ENCODE measurements at places on chromosomes 11 and 22.

GRCh38 chr11:118155776-118156530, 3.3 kb upstream of the SCN4B start:
- no peak for DNase-seq

GRCh38 chr11:59429924-59430516, 3.8 kb upstream of the OR5A2 start:
- DNase-seq = peak; percentile 23

- no peak for DNase-seq
These were observed 13.5 kb upstream of the CRYBB3 start for GRCh38 chr22:25186140-25186539.

GRCh38 chr11:88231894-88232482, 56.7 kb upstream of the RAB38 start:
- DNase-seq = no peak

GRCh38 chr11:62575156-62575555, 1.5 kb upstream of the EEF1G start:
- DNase-seq = no peak

- no peak for DNase-seq
These were observed 4.7 kb upstream of the CRKL start for GRCh38 chr22:20912494-20912893.

DNA sequence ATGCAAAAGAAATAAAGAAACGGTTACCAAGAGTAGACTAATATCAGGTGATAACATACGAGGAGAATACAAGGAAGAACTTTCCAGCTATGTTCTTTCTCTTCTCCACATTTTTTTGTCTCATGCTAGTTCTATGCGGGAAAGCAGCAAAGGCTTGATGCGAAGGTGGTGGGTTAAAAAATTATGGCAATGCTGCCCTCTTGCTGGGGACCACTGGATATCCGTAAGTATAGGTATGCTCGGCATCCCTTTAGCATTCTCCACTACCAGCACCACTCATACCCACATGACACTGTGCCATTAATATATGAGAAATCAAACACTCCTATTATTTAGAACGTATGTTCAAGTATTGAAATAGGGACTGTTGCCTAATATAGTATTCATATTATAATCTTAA, 776.4 kb downstream of the LRRC4C start:
- DNase-seq = no peak

GRCh38 chr11:120013325-120014250, 124.3 kb downstream of the TRIM29 start:
- DNase-seq = no peak

GRCh38 chr11:64854157-64854533, 9.7 kb upstream of the CDC42BPG start:
- no peak for DNase-seq

DNA sequence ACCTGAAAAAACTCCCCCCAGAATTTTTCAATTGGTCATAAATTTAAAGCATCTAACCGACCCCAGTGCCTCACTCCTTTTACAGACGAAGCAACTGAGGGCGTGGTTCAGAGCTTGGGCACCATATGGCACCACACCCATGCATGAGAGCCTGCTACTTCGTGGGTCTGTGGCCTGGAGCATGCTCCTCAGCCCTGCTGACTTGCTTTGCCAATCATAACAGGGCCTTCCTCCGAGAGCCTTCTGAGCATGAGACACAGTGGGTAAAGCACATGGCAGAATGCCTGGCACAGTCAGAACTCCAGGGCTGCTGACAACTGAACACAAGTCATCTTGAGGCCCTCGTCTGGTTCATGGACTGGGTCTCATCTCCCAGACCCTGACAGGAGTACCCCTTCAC, 33.3 kb downstream of the HIRA start:
- no peak for DNase-seq

DNA sequence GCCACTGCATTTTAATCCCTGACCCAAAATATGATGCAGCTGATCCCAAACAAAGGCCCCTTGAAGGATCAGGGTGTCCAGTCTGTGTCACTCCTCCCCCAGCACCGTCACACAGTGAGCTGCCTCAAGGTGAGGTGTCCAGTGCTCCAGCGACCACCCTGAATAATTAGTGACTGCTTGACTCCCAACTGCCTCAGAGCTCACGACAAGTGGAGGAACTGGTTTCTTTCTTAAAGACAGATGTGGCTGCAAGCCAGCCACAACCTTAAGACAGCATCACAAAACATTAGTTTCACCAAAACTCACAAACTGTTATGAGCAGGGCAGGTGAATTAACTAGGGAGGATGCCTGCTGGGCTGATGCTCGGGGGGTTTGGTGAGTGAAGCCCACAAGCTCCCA, 74.6 kb downstream of the PIWIL3 start:
- no peak for DNase-seq

GRCh38 chr11:2892967-2893528, 7.5 kb upstream of the CDKN1C start:
- DNase-seq = peak; percentile 30

GRCh38 chr11:72379384-72380131, 54.8 kb downstream of the CLPB start:
- DNase-seq = no peak

GRCh38 chr11:3021125-3021524, 29.0 kb upstream of the NAP1L4 start:
- DNase-seq = peak; percentile 21

DNA sequence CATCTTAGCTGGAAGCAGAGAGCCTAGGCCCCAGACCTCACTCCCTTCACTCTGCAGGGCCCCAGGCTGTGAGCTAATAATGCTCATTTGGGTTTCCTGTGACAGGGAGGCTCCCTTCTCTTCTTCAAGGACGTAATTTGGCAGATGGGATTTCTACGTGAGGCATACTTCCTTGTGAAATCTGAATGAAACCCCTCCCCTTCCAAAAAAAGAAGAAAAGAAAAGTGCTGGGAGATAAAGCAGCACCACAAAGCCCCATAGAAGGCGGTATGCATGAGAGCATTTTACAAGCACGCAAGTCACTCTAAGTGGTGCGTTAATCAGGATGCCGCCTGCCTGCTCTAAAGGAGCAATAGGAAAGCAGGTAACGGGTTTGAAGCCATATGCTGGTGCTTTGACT, 5.7 kb downstream of the P2RX3 start:
- no peak for DNase-seq

DNA sequence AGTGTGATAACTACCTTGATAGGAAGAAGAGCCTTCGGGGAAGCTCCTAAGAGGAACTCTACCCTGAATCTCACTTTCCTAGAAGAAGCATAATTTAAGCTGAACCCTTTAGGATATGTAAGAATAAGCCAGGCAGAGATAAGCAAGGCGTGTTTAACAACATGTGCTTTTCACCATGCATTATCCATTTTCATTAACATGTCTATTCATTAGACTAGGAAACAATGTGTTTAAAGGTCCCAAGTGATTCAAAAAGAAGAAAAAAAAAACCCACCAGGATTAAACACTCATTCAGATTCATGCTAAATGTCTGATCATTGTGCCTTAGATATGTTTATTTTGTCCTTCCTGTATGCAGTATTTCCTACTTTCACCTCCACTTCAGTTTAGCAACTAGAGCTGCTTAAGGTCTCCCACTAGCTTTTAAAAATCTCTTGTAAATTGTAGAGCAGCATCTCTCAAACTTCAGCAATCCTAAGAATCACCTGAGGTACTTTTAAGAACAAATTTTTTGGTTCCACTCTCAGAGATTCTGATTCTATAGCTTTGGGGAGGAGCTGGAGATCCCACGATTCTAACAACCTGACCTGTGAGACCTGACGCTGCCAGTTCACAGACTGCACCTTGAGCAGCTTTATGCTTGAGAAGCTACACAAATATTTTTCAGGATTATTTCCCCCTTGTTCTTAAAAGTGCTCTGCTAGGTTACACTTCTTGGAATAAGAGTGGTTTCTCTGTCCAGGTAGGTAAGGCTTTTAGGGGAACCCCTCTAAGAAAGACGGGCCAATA, 955.4 kb upstream of the CCDC90B start:
- DNase-seq = no peak

GRCh38 chr22:39514373-39514973, 5.9 kb upstream of the ATF4 start:
- DNase-seq = no peak

DNA sequence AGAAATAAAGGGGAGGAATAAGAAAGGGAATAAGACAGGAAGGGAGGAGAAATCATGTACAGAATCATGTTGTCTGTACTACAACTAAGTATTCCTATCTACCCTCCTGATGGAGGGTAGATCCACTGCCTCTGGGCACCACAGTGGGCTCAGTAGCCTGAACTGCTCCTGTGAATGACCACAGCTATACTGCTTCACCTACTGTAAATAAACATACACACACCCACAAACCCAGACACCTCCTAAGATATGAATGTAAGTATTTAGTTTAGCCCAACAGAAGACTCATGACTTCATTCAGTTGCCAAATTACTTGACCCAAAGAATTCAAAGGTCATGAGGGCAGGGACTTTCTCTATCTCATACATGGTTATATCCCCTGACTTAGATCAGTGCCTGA, 177.3 kb upstream of the C11orf58 start:
- DNase-seq = no peak

DNA sequence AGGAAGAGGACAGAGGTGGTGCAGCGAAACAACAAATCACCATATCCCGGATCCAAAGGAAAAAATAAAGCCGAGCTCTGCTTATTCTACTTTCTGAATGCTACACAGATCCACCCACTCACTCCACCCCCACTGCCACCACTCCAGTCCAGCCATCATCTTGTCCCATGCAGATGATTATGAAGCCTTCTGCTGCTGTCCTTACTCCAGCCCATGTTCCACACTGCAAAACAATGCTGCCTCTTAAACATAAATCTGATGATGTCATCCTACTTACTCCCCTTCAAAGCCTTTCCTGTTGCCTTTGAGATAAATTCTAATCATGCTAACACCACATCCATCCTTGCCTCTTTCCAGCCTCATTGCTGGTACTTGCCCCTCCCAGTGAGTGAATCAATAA, 6.5 kb upstream of the DRD2 start:
- no peak for DNase-seq

- no peak for DNase-seq
These were observed 20.7 kb upstream of the CECR2 start for GRCh38 chr22:17348464-17349103.

- no peak for DNase-seq
These were observed 67.8 kb downstream of the NECTIN1 start for GRCh38 chr11:119661226-119661625.

DNA sequence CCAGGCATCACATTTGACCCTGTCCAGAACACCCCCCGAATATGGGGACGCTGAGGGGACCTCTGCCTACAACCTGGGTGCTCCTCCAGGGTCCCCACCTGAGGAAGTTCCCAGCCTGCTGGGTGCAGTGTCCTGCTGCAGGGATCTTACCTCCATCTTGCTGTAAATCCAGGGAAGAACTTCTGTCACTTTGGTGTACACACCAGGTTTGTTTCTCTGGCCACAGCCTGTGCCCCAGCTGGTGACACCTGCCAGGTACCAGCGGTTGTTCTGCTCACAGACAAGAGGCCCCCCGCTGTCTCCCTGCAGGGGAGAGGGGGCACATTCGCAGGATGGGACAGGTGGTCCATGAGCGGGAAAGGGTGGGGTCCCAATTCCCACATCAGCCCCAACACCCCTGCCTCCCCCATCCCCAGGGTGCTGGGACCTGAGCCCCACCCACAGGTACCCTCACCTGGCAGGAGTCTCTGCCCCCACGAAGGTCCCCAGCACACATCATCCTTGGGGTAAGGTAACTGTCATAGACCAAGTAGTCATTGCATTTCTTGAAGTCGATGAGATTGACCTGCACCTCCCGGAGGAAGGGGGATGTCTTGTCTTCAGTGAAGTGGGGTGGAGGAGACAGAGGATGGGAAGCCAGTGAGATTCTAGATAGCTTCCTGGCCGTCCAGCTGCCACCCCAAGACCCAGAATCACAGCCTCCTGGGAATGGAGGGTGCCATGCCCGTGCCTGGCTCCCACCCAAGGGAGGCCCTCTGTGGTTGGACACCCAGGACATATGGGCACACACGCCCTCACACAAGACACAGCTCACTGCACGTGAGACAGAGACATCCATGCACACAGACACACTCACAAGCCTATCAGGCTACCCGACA, 25.5 kb downstream of the TMPRSS13 start:
- no peak for DNase-seq

GRCh38 chr22:46373921-46374662, 38.6 kb downstream of the TRMU start:
- DNase-seq = no peak

DNA sequence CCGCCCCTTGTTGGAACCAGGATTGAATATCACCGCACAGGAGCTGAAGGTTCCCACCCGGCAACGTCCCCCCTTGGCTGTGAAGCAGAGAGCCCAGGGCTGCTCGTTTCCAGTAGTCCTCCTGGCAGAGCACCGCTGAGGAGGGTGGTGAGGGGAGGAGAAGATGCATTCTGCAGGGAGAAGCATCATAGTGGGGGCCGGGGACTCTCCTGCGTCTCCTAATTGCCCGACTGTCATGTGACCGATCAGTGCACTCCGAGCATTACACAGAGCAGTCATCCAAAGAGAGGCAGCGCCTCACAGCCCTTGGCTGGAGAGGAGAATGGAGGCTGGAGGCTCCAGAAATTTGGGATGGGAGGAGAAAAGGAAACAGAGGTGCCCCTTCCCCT, 85.0 kb upstream of the SEPTIN5 start:
- DNase-seq = no peak

DNA sequence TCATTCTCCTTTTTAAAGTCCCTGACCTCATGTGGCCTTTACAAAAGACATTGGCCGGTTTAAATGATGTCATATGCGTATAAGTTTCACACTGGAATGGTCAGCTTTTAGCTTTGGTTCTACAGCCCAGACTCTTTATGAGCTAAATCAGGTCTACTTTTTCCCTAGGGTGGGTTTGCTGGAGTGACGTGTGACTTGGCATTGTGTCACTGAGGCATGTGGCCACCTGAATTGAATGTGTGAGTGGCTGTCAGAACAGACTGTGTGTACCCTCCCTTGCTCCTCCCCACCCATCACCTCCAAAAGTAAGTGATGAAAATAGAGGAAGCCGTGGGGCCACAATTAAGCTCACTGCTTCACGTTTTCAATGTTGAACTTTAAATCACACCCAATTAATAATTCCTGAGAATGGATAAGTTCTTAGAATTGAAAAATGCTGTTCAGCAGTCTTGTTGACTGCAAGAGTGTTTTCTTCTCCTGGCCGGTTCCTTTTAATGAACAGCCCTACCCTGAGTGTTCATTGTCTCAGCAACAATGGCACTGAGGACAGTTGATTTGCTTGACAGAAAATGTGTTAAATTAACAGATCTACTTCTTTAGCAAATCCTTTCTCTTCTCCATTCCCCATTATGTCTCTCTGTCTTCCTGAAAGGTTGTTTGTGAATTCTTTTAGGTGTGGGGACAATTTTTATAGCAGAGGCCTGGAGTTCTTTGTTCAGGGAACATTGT, 11.3 kb downstream of the CECR2 start:
- no peak for DNase-seq

GRCh38 chr11:128738942-128739341, 45.1 kb downstream of the FLI1 start:
- no peak for DNase-seq

GRCh38 chr11:76096552-76096951, 109.8 kb downstream of the WNT11 start:
- DNase-seq = no peak

DNA sequence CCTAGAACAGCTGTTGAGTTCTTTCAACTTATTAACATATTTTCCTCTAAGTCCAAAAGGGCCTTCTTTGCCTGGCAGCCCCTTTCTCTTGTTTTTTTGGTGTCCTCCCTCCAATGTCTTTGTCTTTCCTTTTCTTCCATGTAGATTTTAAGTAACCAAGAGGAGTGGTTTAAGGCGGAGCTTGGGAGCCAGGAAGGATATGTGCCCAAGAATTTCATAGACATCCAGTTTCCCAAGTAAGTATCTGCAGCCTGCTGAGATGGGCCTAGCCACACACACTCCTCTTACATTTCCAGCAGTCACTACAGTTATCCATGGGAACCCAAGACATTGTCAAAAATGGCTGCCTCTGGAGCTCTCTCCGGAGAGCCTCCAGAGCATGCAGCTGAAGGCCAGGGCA, 4.5 kb upstream of the TMA7B start:
- no peak for DNase-seq
